ENCODE measurements at places on chromosomes 6 and 20.

DNA sequence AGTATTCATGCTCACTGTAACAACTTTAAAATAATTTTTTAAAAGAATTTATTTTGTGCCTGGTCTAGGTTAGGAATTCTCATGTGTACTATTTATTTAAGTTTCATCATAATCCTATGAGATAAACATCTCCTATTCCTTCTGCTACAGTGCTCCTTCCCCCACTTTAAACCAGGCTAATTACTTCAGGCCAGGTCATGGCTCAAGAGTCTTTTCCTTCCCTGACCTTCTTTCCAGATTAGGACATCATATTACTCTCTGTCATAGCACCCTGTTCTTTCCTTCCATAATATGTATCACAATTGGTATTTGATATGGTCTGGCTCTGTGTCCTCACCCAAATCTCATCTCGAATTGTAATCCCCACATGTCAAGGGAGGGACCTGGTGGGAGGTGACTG, 239.0 kb downstream of the BTBD9 start:
- DNase-seq, result no peak

GRCh38 chr6:139941826-139942225, 567.4 kb upstream of the CITED2 start:
- no peak for DNase-seq

DNA sequence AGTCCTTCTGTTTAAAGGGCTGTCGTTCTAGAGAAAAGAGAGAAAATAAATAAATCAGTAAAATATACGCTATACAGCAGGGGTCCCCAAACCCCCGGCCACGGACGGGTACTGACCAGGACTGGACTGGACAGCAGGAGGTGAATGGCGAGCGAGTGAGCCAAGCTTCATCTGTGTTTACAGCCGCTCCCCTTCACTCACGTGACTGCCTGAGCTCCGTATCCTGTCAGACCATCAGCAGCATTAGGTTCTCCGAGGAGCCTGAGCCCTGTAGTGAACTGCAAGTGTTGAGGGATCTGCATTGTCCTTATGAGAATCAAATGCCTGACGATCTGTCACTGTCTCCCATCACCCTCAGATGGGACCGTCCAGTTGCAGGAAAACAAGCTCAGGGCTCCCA, 76.5 kb downstream of the ZNF217 start:
- no peak for DNase-seq

DNA sequence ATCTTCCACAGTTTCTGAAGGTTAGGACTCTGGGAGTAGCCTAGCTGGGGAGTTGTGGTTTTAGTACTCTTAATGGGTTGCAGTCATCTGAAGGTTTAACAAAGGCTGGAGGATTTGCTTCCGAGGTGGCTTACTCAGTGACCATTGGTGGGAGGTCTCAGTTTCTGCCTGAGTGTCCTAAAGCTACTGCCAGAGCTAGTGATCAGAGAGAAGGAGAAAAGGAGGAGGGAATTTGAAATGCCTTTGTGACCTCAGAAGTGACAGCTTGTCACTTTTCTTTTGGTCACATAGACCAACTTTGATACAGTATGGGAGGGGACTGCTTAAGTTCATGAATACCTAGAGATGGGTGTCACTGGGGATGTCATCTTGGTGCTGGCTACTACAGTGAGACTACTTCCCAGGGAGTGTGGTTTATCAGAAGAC, 41.3 kb downstream of the NCOA3 start:
- DNase-seq, result no peak

DNA sequence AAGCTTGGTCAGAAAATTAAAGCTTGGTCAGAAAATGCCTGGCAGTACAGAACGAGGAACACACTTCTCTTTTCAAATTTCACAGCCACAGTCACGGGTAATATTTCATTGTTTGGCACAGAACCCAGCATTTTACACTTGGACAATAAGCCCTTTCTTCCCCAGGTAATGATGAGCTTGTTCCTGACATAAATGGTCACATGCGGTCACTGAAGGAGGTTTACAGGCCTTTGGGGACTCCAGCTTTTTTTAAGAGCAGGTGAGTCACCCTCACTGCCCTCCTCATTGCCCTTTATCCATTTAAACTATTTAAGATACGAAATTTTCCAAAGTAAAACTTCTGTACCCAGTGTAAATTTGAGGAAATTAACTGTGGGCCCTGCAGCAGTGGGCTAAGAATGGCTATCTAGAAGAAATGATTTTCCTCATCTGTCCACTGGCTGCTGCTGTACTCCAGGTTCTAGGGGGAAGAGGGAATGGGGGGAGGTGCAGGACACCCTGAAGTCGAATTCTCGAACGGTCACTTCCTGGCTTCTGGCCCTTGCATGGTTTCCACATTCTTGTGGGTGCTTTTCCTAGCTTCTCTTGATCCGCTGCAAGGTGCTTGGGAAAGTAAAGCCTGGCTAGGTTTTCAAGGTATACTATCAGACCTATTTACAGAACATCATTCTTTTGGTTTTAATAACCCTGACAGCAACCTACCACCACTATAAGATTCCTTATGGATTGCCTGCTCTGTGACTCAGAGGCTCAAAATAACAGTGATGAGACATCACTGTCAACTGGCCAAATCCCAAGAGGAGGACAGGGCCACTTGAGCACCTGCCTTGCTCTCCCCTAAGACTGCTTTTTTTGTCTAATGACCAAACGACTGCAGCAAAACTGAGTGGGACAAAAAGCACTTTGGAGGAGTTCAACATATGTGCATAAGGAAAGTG, 75.8 kb downstream of the PREP start:
- no peak for DNase-seq

- DNase-seq, result no peak
These were observed 20.2 kb upstream of the RREB1 start for GRCh38 chr6:7087491-7087979.

DNA sequence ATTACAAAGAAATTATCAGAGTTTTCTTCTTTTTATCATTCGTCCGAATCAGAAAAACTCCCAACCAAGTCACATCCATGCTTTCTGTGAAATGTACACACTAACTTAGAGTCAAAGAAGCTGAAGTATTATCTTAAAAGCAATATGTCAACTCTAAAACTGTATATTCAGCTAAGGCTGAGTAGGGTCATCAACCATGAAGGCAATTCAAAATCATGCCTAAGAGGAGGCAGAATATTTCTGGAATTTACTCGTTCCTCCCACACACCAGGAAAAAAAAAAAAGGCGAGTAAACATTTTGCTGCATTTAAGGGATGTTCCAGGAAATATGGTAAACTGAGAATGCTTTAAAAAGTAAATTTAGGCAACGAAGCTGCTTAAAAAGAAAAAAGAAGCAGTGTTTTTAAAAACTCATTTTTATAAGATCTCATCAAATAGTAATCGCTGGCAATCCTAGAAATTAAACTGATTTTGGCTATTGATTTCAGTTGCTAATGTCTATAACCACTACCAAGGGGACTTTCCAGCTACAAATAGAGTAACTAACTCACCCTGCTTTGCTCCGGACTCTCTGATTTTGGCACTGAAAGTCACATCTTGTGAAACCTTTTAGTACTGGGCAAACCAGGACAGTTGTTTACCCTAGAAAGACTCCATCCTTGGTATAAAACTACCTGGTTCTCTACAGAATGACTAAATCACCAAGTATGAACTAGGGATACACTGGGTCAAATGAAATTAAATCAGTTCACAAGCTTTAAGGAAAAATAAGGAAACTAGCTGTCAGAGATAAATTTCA, 82.8 kb downstream of the MBOAT1 start:
- DNase-seq, result no peak

DNA sequence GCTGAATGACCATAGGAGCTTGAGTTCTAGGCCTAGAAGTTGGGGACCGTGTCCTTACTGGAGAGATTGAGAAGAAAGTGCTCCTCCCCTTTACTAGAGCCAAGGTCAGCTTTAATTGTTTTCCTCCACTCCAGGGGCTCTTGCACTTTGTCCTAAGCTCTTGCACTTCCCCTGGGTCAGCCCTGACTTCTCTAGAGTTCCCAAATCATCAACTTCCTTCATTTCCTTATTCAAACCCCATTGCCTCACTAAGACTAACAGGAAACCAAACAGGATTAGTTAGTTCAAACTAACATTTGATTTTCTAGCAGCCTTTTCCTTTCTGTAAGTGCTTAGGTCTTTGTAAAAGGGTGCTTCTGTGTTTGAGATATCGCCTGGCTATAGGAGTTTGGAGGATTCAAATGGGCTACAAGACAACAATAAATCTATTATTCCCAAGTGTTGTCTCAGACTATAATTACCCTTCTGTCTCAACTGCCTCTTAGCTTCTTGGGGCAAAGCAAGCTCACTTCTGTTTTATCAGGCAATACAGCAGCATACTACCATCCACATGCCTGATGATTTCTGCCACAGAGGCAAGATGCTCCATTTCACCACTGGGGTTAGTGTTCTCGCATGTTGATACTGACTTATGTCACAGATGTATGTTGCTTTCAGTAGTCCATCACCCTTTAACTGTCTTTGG, 12.8 kb upstream of the DTNBP1 start:
- DNase-seq, result no peak
